Stimulated activated CD8-positive, alpha-beta memory T cell treated with anti-CD3 and anti-CD28 coated beads, Interleukin-4, amount 100 ng/mL, for 48 hours (primary cell): ENCODE measurements at places on chromosomes 13 and 19.

DNA sequence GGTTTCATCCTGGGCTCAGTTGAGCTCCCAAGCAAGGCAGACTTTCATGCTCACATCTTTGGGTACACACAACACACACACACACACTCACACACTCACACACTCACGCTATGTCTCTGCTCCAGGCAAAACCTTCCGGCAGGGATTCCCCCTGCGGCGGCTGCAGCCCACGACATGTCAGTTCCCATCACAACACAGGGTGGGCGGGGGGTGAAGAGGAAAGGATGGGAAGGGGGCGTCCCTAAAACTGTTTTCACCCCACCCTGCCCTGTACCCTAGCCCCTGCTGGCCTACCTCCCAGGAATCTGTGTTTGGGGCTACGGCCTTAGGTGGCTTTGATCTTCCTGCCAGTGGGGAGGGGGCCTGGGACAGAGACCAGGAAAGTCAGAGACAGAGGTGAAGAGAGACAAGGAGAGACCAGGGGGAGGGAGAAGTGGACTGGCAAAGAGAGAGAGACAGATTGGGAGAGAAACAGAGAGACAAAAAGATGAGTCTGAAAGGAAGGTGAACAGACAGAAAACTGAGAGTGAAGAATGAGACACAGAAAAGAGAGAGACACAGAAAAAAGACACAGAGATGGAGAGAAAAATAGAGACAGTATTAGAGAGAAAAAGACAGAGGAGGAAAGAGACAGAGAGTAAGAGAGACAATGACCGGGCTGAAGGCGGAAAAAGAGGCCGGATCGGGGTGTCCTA, 3.9 kb downstream of the LRFN1 start:
- DNase-seq = no peak

DNA sequence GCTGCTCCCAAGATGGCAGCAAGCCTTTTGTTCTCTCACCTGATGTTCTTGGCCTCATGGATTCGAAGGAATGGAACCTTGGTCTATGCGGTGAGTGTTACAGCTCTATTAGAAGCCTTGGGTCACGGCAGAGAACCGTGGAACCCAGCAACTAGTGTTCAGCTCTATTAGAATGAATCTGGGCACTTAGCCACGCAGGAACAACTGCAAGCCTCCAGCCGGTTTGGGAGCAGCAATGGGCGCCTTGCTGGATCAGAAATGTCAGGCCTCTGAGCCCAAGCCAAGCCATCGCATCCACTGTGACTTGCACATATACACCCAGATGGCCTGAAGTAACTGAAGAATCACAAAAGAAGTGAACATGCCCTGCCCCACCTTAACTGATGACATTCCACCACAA, 1100.7 kb upstream of the PRR20A start:
- no peak for DNase-seq

GRCh38 chr19:39867133-39867532, 21.0 kb upstream of the FBL start:
- no peak for DNase-seq

GRCh38 chr13:100115693-100116254, 26.9 kb downstream of the PCCA start:
- no peak for DNase-seq

DNA sequence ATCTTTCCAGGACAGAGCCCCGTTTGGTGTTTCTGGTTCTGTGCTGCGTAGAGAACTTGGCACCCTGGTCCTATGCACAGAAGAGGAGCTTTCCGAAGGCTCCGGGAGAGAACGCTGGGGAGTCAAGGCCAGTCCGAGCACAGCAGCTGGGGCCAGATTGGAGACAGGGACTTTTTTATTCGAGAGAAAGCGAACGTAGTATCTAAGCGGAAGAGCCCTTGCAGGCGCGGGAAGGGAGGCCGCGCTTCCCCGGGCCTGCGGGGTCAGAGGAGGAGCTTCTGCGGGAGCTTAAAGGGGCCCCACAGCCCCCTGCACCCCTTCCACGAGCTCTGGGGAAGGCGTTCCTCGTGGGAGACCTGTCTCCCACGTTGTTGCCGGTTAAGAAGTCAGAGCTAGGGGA, 48.6 kb upstream of the ARHGEF7 start:
- no peak for DNase-seq

DNA sequence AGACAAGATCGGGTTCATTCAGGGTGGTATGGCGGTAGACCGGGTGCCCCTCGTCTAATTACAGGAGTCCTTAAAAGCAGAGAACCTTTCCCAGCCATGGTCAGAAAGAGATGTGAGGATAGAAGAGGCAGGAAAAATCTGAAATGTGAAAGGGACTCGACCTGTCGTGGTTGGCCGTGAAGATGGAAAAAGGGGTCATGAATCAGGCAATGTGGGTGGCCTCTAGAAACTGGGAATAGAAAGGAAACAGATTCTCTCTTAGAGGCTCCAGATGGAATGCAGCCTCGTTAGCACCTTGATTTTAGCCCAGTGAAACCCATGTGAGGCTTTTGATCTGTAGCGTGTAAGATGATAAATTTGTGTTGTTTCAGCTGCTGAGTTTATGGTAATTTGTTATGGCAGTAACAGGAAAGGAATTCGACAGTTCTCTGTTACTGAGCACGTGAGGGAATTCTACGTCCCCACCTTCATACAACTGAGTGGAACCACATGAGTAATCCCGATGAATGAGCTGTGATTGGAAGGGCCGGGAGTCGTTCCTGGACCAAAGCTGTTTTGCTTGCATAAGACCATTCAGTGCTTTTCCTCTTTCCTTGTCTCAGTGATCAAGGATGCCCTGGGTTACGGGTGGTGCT, 11.0 kb upstream of the CA11 start:
- DNase-seq = no peak

DNA sequence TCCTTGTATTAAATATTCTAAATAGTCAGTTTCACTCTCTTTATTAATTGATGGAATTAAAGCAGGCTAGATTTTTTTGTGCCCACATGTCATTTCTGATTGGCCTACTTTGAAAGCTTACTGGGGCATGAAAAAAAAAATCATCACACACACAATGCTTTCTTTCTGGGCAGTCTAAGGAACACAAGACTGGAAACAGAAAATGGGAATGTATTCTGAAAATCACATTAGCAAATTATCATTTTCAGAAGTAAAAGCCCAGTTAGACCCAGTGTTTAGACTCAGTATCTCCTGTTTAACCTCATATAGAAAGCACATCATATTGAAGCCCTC, 339.4 kb downstream of the SPRY2 start:
- no peak for DNase-seq

GRCh38 chr13:110983241-110983640, 68.4 kb upstream of the ANKRD10 start:
- no peak for DNase-seq

- no peak for DNase-seq
Observed at GRCh38 chr19:45195764-45196163, 17.2 kb downstream of the BLOC1S3 start.

DNA sequence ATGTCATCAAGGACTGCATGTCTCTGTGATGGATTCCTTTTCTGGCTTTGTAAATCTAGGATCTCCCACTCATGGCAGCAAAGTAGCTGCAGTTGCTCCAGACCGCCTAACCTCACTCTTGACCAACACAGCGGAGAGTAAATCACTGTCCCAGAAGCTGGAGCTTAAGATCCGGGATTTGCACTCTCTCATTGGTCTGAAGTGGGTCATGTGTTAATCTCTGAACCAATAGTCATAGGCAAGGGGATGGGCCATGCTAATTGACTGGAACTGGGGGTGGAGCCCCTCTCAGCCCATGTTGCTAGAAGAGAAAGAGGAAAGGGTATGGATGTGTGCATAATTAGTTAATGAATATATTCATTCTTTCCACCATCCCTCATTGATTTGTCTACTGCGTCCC, 34.0 kb downstream of the VAV1 start:
- DNase-seq = no peak

DNA sequence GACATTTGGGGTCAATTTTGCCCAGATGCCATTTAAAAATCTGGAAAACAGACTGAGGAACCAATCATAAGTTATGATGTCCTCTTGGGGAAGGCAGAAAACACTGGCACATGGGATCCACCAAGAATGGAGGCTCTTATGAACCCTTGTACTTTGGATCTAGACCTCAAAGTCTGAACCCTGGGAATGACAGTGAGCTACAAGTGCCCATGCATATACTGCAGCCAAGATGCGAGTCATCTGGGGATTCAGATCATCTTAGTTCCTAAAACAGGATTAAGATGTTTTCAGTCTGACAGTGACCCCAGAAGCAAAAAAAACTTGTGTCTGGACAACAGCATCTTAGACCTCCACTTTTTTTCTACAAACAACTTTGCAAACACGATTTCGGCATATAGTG, 100.2 kb upstream of the SIAH3 start:
- no peak for DNase-seq

DNA sequence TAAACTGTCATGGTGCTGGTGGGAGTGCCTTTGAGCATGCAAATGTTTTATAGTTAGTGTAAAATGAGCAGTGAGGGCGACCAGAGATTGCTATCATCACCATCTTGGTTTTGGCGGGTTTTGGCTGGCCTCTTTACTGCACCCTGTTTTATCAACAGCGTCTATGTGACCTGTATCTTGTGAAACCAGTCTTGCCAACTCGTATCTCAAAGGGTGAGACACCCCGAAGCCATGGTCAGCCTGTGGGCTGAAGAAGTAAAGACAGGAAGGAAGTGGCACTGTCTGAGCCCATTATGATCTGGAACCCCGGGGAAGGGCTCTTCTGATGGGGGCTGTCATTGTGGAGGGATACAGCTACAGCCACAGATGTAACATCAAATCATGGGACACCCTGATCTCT, 81.5 kb upstream of the FAM216B start:
- DNase-seq = no peak

DNA sequence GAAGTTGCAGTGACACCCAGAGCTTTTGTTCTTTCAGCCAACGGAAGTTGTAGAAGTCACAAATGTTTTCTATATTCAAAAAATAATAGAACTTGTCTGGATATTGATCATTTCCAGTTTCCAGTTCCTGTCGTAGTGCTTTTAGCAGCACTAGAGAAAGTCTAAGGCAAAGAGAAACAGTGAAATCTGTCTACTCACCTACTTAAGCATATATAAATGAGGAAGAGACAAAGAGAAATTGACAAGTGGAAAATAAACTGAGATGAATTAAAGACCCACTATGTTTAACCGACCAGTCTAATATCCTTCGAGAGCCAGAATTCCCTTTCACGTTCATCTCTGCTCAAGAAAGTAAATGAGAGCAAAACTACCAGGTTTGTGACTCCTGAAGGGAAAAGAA, 36.7 kb downstream of the DACH1 start:
- DNase-seq = no peak

GRCh38 chr13:25380082-25380481, 8.3 kb downstream of the ATP8A2 start:
- DNase-seq = no peak

- no peak for DNase-seq
Observed at GRCh38 chr13:95552208-95552538, 347 bp upstream of the CLDN10 start.

DNA sequence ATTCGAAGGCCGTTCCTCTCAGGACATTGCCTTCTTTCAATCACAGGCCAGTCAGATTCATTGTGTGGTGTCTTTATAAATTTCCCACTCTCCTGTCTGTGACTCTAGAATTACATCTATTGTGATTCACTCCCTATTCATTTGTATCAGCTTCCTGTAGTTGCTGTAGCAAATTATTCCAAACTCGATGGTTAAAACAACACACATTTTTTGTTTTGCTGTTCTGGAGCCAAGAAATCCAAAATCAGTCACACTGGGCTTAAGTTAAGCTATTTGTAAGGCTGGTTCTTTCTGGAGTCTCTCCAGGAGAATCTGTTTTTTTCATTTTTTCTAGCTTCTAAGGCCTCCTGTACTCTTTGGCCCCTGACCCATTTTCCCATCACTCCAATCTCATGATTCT, 1487.0 kb upstream of the SLC10A2 start:
- no peak for DNase-seq

- DNase-seq = no peak
Observed at GRCh38 chr19:14774373-14774772, 4.0 kb downstream of the ADGRE2 start.

- no peak for DNase-seq
Observed at GRCh38 chr13:21924958-21925357, 254.1 kb downstream of the FGF9 start.

GRCh38 chr19:45528744-45529419, 21.6 kb downstream of the VASP start:
- no peak for DNase-seq

DNA sequence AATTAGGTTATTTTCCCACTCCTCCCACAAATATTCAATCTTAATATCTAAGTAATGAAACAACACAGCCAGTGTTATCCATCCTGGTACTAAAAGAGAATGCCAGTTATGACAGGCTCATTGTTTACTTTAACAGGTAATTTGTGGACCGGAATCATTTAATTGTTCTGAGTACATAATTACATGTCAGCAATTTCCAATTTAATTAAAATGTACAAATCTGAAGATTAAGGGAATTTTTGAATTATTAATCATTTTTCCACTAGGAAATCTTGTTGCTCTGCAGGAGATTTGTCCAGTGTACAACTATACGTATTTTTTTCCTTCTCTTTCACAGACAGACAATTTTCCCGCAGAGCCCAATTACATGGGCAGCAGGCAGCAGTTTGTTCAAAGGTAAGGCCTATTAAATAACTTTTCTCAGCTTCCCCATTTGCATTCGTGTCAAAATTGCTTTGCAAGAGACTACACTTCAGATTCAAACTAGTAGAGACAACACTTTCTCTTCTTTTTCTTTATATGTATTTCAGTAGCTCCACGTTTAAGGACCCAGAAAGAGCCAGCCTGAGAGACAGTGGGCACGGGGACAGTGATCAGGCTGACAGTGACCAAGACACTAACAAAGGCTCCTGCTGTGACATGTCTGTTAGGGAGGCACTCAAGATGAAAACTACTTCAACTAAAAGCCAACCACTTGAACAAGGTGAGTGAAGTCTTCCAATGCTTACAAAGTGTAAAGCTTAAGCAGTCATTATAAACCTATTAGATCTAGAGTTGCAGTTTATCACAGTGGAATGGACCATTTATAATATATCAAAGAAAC, 34.8 kb downstream of the PCDH17 start:
- DNase-seq = no peak

GRCh38 chr19:2215281-2215751, 20.8 kb downstream of the PLEKHJ1 start:
- no peak for DNase-seq

DNA sequence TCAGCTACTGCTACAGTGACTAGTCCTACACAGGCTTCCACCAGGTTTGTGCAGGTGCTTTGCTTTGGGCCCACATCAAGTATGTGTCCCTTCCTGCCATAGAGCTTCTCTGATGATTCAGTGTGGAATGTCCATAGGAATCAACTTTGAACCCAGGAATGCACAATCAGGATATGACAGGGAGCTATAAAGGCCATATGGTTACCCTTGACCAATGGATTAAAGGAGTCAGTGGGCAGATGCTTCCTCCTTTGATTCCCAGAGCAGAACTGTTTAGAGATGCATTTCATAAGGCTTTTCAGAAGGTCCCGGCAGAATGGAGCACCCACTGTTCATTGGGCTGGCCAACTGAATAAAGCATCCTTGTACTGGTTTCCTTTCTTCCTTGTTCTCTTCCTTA, 145.2 kb upstream of the WASF3 start:
- DNase-seq = no peak
